Uterus (tissue), 4 donors: ENCODE measurements at places on chromosomes 2 and 18. TPM values are rescaled to one million over a fixed set of nuclear protein-coding genes. Genes with fewer than 3 reads are reported as not detected.
A peak's percentile ranks its signal among the peaks of the same experiment; 100 is the strongest.

DNA sequence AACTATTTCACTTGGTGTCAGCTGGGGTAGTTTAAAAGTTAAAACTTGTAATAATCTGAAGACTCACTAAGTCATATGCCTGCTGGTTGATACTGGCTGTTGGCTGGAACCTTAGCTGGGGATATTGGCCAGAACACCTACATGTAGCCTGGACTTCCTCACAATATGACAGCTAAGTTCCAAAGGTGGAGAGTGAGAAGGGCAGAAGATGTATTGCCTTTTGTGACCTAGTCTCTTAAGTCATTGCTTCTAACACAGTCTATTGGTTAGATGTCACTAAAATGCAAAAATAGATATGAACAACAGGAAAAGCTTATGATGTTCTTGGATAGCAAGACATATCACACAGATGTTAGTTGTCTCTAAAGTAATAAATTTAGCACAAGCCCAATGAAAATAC, 113.2 kb upstream of the CHAC2 start:
- DNase-seq, result peak; percentile 46

The DOK6 gene
- 9.5 TPM for total RNA-seq

The POTEC gene
- not detected for total RNA-seq

GRCh38 chr2:209499069-209499468, 75.2 kb downstream of the MAP2 start:
- DNase-seq, result no peak

The SLC9A4 gene
- total RNA-seq, result 1.2 TPM

The ANO7 gene
- 3.8 TPM for total RNA-seq
